OCI-M1 (cell line): ENCODE measurements at places on chromosomes 4 and X.
A peak's percentile ranks its signal among the peaks of the same experiment; 100 is the strongest.

GRCh38 chr4:82201805-82202641, 171.8 kb downstream of the HNRNPD start:
- DNase-seq = peak; percentile 78

DNA sequence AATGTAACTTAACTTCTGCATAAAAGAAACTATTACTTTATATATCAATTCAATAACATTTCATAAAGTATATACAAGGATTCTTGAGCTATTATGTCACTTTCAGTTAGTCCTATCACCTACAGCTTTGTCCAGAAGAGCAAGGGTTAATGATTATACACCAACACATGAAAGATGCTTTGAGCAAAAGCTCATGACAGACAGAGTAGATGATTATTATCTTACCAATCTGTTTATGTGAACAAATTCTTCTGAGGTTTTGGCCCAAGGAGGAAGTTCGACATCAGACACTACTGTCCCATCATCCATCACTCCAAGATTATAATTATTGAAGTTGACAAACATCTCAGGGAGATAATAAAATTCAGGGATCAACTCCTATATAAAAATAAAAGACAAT, 166.7 kb upstream of the MAB21L2 start:
- DNase-seq = peak; percentile 63

- DNase-seq = peak; percentile 86
Measured at GRCh38 chr4:173169428-173170181, 994 bp downstream of the GALNT7 start.

DNA sequence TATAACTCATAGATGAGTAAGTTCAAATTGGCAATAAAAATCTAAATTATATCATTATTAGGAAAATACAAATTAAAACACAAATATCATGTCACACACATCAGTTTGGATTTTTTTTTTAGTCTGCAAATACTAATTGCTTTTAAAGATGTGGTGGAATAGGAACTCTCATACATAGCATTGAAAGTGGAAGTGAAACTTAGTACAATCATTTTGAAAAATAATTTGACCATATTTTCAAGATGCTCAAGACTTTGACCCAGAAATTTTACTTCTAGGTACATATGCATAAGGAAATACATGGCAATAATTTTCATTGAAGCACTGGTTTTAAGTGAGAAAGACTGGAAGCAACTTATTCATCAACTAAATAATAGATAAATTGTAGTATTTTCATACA, 147.5 kb upstream of the SMIM31 start:
- peak; percentile 35 for DNase-seq

DNA sequence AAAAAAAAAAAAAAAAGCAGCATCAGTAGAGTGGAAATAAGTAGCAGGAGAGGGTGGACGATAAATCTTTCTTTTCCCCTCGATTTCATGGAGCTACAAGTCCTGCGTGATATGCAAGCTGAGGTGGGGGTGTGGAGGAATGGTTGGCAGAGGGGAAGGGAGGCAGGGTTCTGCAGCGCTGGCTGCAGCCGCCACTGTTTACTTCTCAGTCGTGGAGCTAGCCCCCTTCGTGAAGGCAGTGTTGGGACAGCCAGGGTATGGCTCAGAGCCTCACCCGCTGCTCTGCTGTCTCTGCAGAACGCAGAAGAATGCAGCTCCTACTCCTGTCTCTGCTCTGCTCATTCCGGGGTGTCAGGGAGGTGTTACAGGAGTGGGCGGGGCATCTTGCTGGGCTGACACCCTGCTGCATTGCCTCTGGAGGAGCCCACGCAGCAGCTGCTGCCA, 140.6 kb downstream of the GPM6A start:
- DNase-seq = no peak

- DNase-seq = no peak
Measured at GRCh38 chr4:126800575-126801141, 832.1 kb upstream of the INTU start.

DNA sequence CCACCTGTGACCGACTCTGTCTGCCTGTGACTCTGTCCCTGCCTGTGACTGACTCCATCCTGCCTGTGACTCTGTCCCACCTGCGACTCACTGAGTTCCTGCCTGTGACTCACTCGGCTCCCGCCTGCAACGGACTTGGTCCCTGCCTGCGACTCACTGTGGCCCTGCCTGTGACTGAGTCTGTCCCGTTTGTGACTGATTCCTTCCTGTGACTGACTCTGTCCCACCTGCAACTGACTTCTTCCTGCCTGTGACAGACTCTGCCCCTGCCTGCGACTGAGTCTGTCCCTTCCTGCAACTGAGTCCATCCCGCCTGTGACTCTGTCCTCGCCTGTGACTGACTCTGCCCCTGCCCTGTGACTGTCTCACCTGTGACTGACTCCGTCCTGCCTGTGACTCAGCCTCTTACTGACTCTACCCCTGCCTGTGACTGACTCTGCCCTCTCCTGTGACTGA, 9.6 kb upstream of the UVSSA start:
- no peak for DNase-seq

- no peak for DNase-seq
Measured at GRCh38 chr4:10120943-10121567, 4.5 kb upstream of the WDR1 start.

DNA sequence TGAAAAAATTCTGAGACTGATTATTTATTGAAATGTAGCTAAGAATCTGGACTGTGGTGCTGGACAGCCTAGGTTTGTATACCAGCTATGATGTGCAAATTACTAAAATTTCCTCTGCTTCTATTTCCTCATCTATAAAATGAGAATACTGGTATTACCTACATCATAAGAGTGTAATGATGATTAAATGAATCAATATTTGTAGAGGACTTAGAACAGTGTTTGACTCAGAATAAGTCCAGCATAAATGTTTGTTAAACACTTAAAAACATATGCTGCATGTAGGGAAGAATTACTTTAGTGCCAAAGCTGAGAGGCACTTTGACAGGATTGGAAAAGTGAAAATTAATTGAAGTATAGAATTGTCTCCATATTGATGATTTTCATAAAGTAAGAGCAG, 55.3 kb upstream of the TMPRSS11F start:
- DNase-seq = no peak

GRCh38 chr4:159400558-159401225, 297.8 kb downstream of the RAPGEF2 start:
- peak; percentile 24 for DNase-seq

DNA sequence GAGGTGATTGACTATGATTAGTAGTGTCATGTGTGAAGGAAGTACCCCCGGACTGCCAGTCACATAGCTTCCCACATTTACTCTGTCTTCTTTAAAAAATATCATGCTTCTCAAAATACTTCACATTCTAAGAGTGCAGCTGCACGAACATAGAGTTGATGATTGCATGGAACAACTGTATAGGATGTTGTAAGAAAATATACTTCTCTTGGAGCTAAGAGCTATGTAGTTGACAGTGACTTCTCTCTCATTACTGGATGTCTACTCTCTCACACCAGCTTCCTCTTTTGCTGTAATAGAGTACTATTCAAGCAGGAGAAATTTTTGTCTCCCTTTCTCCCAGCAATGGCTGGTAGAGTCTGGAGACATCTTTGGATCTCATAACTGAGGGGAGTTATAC, 99.4 kb upstream of the PUDP start:
- DNase-seq = no peak

DNA sequence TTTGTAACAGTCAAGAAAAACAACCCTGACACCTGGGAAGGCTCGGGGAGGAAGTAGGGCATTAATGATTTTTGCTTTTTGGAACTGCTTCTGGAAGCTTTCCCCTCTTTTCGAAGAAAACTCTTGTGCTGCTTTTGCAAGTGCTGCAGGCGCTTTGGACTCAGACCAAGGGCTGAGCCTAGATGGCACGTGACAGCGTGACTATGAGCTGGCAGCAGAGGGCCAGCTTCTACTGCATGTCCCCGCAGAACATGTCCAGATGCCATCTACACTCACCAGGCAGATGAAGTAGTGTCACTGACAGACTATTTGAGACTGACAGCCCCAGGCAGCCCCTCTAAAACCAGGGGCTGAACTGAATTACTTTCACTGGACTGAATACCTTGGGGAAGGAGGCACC, 6.2 kb downstream of the NR0B1 start:
- DNase-seq = peak; percentile 3

DNA sequence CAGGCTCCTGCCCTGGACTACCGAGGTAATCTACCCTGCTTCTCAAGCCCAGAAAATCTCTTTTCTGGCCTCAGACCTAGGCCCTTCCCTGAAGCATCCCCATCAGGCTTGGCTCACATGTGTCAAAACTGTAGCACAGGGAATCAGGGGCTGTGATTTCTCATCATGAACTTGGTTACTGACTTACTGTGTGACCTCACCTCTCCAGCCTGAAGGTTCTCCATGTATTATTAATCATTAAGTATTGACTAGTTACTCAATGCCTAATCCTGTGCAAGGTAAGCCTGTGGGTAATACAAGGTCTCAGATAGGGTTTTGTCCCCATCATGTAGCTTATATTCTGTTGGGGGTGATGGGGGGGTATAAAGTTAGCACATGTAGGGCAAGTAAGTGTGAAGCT, 6.8 kb downstream of the SRPX2 start:
- DNase-seq = no peak

DNA sequence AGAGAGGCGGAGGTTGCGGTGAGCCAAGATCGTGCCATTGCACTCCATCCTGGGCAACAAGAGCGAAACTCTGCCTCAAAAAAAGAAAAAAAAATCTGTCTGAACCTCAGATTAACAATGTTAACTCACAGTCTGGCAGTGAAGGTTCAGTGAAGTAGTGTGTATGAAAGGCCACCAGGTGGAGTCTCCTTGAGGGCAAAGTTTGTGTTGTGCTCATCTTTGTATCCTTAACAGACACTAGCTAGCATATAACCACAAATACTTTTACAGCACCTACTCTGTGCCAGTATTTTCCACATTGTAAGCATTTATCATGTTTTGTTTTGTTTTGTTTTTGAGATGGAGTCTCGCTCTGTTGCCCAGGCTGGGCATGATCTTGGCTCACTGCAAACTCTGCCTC, 46.0 kb upstream of the MGST2 start:
- peak; percentile 61 for DNase-seq

GRCh38 chr4:124212815-124213630, 499.5 kb downstream of the ANKRD50 start:
- DNase-seq = peak; percentile 42
